ENCODE measurements at places on chromosomes 6 and 20.

GRCh38 chr6:3265671-3266070 is 6.9 kb downstream of the PSMG4 start:
- no peak for DNase-seq

DNA sequence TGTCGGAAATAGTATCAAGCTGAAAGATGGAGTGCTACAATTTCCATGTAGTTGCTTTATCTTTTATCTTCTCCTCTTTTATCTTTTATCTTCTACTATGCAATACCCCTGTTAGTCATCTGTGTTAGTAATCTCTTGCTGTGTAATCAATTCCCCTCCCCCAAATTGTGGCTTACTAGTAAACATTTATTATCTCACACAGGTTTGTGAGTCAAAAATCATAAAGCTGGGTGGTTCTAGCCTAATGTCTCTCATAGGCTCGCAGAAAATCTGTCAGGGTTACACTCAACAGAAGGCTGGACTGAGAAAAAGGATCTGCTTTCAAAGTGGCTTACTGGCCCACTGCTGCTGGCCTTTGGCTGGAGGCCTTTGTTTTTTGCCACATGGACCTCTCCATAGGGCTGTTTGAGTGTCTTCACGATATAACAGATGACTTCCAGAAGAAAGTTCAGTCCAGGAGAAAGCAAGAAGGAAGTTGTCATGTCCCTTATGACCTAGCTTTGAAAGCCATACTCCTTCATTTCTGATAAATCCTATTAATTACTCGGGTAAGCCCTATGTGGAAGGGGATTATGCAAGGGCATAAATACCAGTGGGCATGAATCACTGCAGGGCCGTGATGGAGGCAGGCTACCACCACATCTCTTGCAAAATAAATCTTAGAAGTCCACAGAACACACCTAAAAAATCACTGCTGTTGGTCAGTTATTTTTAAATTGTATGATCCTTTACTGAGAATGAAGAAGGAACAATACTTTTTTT is 24.5 kb upstream of the PTCHD4 start:
- no peak for DNase-seq

- DNase-seq, result no peak
Observed at GRCh38 chr6:144335914-144336313, 50.8 kb downstream of the UTRN start.

DNA sequence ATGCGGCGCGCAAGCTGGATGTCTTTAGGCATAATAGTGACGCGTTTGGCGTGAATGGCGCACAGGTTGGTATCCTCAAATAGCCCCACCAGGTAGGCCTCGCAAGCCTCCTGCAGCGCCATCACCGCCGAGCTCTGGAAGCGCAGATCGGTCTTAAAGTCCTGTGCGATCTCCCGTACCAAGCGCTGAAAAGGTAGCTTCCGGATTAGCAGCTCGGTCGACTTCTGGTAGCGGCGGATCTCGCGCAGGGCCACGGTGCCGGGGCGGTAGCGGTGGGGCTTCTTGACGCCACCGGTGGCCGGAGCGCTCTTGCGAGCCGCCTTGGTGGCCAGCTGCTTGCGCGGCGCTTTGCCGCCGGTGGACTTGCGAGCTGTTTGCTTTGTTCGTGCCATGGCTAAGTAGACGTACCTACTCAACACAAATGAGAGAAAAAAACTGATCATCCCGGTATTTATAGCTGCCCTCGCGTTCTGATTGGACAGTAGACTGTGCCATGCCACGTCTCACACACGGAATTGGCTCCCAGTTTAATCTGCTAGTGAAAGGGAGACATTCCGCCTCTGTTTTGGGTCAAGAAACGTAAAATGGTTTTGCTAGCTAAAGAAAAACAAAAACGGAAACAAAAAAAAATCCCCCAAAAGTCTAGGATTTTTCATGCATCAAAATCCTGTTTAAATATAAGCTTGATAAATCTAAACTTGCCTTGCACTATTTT is 40.1 kb downstream of the OR2B2 start:
- DNase-seq, result peak; percentile 95

- no peak for DNase-seq
Observed at GRCh38 chr6:111342913-111343312, 140.1 kb downstream of the REV3L start.

DNA sequence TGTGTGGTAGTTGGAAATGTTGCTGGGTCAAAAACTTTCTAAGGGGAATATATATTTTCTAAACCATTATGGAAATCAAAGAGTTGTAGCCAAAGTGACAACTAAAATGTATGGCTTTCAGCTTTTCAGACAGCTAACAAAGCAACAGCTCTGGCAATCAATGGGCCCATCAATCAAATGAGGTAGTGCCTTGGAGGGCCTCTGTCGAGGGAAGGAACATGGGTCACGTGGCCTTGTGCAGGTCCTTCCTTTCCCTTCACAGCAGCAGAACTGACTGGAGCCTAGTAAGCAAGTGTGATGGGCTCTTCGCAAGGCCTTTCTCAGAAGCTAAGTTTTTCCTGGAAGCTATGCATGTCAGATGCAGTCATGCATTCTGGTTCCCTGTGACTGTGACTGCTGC is 17.9 kb downstream of the FAXC start:
- DNase-seq, result no peak

GRCh38 chr20:49448917-49449316 is 33.6 kb downstream of the KCNB1 start:
- no peak for DNase-seq

DNA sequence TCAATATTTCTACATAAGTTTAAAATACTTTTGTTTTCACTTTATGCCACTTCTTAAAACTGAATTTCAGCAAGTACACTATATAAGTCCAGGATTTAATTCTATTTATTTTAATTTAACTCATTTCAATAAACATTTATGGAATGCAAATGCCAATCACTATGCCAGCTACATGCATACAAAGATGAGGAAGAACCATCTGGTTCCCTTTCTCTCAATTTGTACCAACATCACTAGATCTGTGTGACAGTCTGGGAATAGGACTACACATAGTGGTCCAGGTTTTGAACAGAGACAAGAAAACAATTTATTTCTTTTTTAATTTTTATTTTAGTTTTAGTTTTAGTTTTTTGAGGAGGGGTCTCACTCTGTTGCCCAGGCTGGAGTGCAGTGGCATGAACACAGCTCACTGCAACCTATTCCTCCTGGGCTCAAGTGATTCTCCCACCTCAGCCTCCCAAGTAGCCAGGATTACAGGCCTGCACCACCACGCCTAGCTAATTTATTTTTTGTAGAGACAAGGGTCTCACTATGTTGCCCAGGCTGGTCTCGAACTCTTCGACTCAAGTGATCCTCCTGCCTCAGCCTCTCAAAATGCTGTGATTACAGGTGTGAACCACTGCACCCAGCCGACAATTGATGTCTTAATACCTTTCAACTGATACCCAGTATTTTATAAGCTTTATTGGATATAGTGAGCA is 35.8 kb downstream of the TRIM27 start:
- no peak for DNase-seq

DNA sequence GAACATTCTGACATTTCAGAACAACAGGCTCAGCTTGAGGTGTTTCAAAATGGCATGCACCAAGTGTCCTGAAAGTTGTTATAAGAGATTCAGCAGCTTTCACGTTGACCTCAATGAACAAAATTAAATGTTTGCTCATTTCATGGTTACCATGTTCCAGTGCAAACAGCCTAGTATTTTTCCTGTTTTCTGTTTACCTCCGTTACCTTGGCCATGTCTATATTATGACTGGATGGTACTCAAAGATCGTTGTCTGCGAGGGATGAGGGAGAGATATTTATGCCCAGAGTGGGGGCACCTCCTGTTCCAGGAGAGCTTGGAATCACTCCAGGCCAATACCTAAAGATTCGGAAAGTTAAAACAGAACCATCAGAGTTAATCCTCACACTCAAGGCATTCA is 83.8 kb upstream of the SASH1 start:
- no peak for DNase-seq
